ENCODE measurements at places on chromosomes 11 and 22.

- DNase-seq, result no peak
Measured at GRCh38 chr11:65777241-65777640, 3.5 kb downstream of the AP5B1 start.

- peak; percentile 72 for DNase-seq
Measured at GRCh38 chr22:28882878-28883656, at the start of gene ZNRF3. Gene ZNRF3, plus strand, starts transcription at chr22:28883572. Its CDS starts 195 bp downstream, at chr22:28883767.

GRCh38 chr22:17914474-17914873, 109.9 kb downstream of the MICAL3 start:
- no peak for DNase-seq

- DNase-seq, result no peak
Measured at GRCh38 chr11:46555267-46556054, 38.4 kb downstream of the AMBRA1 start.

DNA sequence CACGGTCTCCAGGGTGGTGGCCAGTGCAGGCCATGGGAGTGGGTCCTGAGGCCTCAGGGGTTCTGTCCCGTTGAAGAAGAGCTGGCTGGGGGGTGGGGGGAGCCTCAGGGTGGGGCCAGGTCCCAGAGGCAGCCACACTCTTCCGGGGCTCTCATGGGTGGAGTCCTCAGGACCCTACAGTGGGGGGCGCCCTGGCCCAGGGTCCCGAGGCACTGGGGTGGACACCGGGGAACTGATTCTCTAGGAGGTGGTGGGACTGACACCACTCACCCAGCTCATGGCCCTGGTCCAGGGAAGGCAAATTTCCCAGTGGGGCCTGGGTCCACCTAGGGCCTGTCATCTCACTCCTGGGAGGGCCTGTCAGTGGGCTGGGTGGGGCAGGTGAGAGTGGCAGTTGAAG, 12.8 kb downstream of the GGT5 start:
- no peak for DNase-seq

DNA sequence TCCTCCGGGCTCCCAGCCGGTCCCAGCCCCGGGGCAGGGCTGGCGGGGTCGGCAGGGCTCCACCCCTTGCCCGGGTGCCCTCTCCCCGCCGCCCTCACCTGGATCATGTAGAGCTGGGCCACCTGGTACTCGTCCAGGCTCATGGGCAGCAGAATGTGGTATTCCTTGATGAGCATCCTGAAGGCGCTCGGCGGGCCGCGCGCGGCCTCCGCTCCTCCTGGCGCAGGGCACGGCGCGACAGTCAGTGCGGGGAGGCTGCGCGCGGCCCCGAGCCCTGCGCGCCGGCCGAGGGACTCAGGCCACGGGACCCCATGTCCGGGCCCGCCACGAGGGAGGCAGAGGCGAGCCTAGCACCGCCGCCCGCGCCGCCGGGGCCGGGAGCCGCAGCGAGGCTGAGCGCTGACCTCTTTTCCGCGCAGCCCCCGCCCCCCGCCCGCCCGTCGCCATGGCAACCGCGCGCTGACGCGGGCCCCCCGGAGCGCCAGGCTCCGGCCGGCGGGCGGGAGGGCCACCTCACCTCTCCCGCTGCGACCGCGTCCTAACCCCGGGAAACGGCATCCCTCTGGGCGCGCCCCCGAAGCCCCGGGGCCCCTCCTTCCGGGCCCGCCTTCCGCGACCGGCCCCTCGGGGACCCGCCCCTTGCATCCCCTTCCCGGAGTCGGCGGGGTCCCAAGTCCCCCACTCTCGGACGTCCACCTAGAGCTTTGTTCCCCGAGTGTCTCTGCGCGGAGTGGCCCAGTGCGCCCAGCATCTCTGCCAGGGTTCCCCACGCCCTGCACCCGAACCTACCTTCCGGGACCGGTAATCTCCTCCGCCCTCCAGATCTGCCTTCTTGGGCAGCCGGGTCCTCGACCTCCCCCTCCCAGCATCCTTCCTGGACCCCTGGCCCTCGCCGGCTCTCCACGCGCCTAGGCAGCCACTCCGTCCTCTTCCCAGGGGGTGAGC, 886 bp downstream of the PITPNM1 start:
- no peak for DNase-seq

DNA sequence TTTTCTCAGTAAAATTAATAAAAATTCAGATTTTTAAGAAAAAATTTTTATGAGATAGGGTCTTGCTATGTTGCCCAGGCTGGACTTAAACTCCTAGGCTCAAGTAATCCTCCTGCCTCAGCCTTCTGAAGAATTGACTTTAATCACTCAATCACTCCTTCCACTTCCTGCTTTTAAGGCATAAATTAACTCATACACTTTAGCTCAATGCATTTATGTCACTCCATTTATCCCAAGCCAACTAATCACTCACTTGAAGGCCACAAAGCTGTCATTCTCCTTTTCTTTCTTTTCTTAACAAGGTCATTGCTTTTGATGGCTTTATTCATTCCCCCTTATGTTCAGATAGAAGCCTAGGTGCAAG, 877 bp downstream of the ALG9 start:
- DNase-seq, result no peak

GRCh38 chr11:18313965-18314763, 7.8 kb downstream of the HPS5 start:
- DNase-seq, result no peak

DNA sequence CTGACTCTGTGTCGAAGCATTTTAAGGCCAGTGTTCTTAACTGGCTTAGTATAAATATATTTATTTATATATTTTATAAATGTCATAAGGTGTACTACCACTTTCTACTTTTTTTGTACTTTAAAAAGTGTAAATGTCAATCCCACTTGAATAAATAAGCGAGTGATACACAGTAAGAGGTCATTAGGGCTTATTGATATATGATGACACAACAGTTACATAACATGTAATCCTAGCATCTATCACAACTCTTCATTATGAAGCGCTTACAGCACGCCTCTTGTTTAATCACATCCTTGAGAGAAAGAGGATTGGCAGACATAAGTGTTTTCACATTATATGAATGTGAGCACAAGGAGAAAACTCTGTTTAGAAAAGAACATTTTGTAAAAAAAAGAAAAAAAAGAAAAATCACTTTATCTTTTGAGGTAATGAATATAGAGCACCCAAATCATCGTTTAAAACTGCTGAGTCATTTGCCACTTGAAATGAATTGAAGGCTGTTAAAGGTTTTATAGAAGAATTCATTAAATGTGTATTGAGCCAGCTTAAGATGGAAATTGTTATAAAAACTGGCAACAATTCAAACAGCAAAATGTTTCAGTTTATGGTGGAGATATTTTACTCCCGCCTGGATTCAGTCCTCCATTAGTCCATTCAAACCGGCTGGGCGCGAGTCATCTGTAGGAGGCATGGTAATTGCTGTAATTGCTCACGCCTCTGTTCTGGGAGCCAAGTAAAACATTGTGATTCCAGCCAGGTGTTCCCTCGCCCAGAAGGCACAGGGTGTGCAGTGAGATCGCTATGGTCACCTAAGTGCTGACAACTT, 627.3 kb upstream of the KIRREL3 start:
- DNase-seq, result no peak

- no peak for DNase-seq
Measured at GRCh38 chr11:932435-932834, 6.8 kb downstream of the AP2A2 start.

- DNase-seq, result no peak
Measured at GRCh38 chr11:121553389-121553788, 100.6 kb upstream of the SORL1-AS1 start.

DNA sequence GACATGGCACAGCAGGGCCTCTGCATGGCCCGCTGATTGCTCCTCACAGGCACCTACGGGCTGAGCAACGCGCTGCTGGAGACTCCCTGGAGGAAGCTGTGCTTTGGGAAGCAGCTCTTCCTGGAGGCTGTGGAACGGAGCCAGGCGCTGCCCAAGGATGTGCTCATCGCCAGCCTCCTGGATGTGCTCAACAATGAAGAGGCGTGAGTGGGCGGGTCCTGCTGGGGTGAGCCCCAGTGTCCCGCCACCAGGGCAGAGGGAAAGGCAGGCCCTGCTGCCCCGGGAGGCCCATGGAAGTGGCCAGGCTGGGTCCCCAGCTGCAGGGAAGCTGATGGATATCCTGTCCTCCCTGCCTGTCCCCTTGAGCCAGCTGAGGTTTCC, 18.6 kb upstream of the DGCR8 start:
- DNase-seq, result no peak

DNA sequence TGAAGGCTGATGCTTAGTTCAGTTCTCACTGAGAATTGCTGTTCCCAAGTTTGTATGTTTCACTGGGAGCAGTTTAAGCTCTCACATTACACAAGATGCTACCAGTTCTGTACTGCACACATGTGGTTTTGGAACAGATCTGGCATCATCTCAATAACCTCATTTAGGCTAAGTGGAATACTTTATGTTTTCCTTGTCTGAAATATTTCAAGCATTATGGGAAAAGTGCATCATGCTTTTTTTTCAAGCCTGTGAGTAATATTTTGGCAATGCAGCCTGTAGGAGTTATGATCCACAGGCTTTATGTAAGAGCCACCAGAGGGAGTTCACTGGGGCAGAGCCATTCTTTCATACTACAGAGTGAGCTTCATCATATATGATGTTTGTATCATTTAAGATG, 141.5 kb downstream of the OR4C45 start:
- no peak for DNase-seq

DNA sequence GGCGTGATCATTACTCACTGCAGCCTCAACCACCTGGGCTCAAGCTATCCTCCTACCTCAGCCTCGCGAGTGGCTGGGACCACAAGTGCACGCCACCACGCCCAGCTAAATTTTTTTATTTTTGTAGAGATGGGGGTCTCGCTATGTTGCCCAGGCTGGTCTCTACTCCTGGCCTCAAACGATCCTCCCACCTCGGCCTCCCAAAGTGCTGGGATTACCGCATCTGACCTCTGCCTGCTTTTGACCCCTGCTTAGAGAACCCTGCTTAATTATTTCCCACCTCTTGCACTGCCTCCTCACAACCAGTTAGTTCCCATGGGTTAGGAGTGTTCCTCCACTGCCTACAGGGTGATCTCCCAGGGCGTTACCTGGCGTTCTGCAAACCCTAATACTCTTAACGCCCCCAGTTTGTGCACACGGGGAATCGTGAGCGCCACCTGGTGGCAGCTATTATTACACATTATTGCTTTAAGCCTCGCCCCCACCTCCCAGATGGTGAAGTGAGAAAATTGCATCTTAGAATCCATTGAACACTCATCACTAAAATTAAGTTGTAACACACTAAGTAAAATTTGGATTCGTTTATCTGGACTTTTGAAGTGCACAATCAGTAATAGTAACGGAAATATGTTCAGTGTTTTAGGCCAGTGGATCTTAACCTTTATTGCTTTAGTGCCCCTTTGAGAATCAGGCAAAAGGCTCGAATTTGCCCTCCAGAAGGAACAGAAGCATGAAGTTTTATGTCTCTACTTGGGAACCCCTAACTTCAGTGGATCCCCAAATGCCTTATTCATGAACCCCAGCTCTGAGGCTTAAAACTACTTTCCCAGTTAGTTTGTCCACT, 61.4 kb upstream of the ASPHD2 start:
- no peak for DNase-seq

GRCh38 chr11:41320238-41320637, 139.2 kb downstream of the LRRC4C start:
- DNase-seq, result no peak

GRCh38 chr11:44562845-44563460, 2.5 kb upstream of the CD82 start:
- DNase-seq, result no peak

DNA sequence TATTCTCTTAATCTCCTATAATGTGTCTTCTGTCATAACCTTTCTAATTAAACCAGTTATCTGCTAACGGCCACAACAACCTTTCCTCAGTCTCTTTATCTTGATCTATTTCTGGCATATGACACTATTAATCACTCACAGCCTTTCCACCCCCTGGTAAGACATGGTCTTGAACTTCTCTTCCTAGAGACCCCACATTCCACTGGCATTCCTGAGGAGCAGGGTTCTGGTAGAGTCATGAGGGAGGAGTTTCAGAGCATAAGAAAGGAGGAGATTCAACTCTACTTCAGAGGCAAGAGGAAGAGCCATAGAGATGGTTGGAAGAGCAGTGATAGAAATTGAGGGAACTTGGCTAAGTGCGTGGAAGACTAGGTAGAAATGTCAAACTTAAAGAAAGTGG, 325.6 kb downstream of the BLID start:
- DNase-seq, result no peak

GRCh38 chr11:65532388-65533064, 7.6 kb downstream of the SCYL1 start:
- no peak for DNase-seq

GRCh38 chr22:47773635-47774034, 1011.2 kb downstream of the TBC1D22A start:
- DNase-seq, result no peak

DNA sequence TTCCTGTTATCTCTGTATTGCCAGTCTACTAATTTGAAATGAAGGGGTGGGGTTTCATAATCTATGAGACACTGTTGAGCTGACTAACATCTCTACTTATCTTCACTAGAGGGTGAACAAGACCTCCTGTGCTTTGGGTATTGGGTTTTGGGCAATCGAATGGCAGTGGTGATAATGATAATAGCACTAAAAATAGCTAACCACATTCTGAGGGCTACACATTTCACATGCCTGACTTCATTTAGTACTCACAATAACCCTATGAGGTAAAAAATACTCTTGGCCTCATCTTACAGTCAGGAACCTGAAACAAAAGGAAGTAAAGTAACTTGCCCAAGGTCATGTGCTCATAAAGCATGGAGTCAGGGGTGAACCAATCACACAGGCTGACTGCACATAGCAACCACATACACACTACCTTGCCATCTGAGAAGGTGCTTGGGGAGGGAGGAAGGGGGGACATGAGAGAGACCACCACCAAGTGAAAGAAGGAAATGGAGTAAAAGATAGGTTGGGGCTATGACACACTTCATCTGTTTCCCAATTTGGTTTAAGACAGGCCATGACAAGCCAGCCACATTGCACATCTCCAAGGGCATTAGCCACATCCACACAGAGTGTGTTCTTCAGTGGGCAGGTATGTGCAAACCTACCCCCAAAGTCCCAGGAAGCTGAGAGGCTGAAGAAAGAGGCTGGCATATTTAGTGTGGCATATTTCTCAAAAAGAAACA, 387.6 kb upstream of the DDI1 start:
- DNase-seq, result no peak

- no peak for DNase-seq
Measured at GRCh38 chr11:132427611-132428010, 1057.2 kb downstream of the NTM start.

- no peak for DNase-seq
Measured at GRCh38 chr22:49302150-49302460, 525.6 kb downstream of the BRD1 start.

GRCh38 chr11:99766811-99767210, 746.1 kb downstream of the CNTN5 start:
- DNase-seq, result no peak

- no peak for DNase-seq
Measured at GRCh38 chr11:134838708-134839107, 426.7 kb upstream of the B3GAT1 start.

All from esophagus squamous epithelium (tissue), 5 donors.